Renal cortex interstitium (tissue), 15 donors: ENCODE measurements at places on chromosomes 2 and 18.

DNA sequence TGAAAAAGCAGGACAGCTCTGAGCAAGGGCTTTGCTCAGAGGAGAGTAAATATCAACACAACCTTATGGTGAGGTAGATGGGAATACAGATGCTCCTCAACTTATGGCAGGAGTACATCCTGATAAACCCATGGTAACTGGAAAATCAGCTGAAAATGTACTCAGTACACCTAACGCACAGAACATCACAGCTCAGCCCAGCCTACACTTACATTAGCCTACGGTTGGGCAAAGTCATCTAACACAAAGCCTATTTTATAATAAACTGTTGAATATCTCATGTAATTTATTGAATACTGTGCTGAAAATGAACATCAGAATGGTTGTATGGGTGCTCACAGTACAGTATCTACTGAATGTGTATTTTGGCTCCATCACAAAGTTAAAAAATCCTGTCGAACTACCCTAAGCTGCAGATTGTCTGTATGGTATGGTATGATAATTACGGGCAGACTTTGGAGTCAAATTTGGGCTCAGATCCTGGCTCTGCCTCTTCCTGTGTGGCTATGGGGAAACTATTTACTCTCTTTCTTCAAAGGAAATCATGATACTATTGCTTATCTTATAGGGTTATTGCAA is 120.3 kb upstream of the LYPD1 start:
- no peak for DNase-seq

DNA sequence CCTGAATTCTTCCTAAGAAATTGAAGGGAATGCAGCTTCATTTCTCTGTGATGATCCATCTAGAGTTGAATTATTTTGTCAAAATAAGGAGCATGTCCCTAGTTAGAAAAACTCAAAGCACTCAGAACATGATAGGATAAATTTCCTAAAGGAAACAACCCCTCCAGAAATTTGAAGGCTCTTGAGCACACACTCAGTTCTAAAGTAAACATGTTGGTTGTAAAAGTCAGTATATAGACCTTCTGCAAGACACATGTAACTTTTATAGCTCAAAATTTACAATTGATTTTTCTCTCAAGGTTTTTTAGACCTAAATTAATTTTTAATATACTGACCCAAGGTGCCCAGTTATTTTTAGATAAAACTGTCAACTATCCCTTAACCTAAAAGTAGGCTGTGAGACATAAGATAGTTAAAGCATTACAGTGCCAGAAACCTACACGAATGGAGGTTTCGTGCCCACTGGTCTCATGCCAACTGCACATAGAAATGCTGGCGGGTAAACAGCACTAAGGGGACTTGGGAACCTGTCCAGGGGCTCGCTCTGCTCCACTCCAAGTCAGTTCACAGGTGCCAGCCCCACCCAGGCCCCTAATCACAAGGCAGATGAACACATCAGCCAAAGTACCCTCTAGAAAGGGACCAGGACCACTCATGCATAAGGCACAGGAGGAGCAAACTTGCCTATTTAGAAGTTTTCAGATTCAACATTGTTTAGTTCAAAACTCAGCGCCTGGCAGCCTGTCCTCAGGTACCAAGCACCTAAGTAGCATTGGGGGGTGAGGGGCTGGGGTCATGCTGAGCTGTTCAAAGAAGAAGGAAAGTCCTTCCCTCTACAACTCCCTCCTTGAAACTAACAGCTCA is 106.5 kb downstream of the SMC6 start:
- no peak for DNase-seq

DNA sequence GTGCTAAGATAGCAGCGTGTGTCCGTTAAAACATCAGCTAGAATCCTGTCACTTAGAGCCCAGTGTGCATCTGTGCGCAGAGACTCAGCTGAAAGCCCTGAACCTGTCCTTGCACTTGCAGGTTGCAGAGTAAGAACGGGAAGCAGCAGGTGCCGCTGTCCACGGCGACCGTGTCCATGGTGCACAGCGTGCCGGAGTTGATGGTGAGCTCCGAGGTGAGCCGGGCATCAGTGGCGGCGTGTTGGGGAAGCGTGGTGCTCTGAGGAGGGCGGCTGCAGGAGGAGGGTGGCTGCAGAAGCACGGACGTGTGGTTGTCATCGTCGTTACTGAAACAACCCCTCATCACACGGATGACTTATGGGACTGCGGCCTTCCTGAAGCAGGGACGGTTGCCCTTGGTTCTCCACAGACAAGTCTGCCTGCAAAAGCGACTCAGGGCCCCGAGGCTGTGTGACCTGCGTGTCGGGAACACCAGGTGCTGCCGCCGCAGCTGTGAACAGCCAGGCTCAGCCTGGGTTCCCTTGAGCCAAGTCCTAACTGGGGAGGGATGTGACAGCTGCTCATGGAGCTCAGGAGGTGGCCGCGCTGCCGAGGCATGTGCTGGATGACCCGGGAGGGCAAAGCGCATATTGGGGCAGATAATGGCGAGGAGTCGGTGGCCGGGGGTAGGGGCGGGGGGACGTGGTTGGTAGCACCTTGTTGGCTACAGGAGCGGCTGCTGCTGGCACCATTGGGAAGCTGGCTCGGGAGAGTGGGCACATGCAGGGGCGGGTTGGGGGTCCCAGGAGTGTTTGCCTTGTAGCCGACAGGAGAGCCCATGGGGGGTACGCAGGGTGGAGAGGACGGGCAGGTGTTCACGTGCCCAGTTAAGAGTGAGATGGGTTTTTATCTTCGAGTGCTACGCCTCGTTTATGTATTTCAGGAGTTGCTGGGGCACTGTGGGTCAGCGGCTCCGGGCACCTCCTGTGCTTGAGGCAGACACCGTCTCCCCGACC is 16.6 kb downstream of the CTDP1 start:
- no peak for DNase-seq

GRCh38 chr2:39715095-39715494 is 49.4 kb downstream of the TMEM178A start:
- DNase-seq: no peak

GRCh38 chr2:227308784-227309183 is 16.3 kb upstream of the MFF start:
- DNase-seq: no peak

DNA sequence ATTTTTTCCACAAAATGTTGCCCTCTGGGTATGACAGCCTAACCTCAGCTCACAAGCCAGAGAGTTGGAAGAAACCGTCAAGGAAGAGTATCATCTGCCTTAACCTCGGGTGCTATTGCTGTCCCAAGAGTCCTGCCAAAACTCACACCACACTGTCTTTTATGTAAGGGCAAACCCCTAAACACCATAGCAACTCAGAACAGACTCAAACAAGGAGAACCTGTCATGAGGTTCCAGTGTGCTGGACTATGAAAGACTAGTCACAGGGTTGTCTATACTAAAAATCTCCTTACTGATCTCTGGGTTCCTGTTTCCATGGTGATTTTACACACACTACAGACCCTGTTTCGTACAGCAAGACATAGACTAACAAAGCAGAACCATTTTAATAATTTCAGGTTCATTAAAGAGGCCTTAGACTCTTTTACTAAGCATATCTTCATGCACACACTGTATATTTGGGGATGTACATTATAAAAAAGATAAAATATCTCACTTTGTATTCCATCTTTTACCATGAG is 159.8 kb downstream of the PKP4 start:
- no peak for DNase-seq

GRCh38 chr2:69345434-69345833 is 41.6 kb downstream of the GFPT1 start:
- no peak for DNase-seq

DNA sequence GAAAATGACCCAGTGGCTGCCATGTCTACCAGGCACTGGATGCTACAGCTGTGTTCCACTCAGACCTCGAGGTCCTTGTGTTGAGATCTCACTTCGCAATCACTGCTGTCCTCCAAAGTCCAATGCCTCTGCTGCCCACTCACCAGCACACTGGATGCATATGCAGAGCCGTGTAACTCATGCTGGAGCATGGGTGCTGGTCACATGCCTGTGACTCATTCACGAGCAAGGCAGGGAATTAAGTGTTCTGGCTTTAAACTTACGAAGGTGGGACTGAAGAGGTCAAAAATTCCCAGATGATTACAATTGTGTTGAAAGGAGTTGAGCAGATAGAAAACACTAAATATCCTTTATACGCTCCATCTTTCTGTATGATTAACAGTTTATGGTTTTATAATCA is 417.5 kb downstream of the NUP35 start:
- DNase-seq: no peak

DNA sequence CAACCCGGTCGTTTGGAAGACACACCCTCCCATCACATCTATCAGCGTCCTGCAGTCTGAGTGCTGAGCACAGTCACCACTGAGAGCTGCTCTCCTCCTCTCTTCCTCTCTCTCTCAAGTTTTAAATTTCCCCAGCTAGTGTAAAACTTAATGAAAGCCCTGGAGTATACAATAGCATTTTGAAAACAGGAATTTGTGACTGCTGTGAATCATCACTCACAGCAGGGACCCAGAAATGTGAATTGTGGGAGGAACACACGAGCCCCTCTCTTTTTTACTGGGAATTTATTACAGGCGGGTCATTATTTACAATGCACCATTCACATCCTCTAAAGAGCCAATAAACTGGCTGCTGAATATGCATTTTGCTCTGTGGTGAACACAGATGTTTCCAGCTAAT is 185.0 kb upstream of the SMIM21 start:
- peak; percentile 47 for DNase-seq

DNA sequence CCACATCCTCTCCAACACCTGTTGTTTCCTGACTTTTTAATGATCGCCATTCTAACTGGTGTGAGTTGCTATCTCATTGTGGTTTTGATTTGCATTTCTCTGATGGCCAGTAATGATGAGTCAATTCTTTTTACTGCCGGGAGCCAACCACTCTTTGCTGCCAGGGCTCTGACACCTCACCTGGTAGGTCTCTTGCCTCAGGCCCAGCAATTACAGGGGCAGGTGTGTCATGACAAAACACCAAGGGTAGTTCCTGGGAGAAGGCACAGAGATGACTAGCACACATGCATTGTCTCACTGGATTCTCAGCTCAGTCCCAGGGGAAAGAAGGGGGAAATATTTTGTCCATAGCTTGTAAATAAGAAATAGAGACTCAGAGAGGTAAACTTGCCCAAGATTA is 122.3 kb downstream of the CHST9 start:
- no peak for DNase-seq

GRCh38 chr18:47121146-47121545 is 29.2 kb downstream of the HDHD2 start:
- DNase-seq: no peak

GRCh38 chr2:181380581-181380980 is 76.6 kb upstream of the ITGA4 start:
- no peak for DNase-seq

- DNase-seq: no peak
Observed at GRCh38 chr2:214575465-214575864, 164.6 kb downstream of the VWC2L start.

DNA sequence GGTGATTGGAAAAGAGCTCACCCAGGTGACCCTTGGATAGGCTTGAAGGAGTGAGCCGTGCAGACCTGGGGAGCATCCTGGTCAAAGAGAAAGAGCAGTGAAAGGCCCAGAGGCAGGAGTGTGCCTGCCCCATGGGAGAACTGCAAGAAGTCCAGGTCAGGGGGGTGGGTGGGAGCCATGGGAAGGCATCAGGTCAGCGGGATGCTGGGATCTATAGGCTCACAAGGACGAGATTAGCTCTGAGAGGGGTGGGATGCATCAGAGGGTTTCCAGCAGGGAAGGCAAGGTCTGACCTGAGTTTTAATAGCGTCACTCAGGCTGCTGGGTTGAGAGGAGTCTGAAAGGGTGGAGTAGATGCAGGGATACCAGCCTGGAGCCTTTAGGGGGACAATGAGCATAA is 158.6 kb downstream of the SMAD7 start:
- no peak for DNase-seq

DNA sequence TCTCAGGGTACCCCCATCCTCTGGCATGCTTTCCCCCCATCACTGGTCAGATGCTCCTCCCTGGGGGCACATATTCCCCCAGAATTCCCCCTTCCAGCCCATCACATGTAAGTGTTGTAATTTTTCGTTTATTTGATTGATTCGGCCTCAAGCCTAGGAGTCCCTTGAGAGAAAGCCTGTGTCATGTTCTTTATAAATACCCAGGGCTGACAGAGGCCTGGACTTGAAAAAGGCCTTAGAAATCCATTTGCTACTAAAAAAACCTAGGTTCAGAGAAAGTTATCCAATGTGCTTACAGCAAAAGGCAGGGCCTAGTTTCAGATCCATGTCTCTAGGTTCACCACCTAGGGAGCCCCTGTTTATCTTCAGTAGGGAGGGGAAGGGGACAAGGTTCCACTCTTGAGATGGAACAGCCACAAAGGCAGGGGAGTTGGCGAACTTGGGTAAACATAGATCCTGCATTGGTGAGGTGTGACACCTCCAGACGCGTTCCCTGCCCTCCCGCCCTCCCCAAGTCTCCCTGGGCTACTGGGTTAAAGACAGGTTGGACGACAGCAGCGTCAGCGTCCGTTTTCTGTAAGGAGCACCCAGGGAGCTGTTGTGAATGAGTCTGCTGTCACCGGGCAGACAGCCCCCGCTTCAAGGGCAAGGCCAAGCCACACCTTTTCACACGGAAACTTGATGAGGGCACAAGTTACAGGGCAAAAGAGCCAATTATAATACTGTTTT is 147.8 kb downstream of the EN1 start:
- no peak for DNase-seq

DNA sequence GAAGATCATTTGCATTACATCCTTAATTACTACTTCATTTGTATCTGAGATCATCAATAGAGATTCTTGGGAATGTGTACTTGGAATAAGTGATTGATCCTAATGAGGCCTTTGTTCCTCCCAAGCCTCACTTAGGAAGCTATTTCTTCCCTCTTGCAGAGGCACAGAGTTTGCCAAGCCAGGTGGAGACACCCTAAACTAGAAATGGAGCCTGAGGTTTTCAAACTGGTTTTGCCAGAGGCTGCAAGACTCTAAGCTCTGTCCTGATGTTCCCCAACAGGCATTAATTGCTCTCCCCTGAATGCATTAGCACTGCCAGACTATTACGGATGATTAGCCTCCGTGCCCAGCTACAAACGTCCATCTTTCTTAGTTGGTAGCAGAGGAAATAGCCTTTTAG is 125.2 kb upstream of the LGALSL start:
- no peak for DNase-seq

DNA sequence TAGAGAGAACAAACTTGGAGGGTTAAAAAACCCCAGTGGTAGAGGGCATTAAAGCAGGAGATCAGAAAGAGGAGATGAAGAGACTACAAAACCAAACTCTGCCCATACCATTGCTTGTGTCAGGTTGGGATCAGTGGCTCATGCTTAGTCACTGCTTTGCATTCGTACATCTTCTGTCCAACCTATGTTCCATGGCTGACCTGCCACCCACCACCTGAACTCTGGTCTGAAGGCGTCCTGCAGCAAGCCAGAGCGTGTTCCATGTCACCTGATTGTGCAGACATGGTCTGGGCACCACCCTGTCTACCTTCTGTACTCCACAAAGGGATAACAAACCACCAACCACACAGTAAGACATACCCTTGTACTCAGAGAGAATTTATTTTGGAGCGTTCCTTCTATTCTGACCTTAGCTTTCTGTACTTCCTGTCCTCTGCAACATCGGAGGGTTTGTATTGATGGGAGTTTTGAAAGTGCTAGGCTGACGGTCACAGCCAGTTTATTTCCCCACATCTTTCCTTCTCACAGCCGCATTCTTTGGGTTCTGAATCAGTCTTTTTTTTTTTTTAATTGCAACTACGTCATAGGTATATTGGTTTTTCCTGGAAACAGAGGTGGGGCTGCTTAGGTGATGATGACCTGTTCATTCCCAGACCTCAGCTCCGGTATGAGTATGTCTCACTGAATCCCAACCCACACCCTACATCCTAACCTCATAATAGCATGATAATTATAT is 88.3 kb downstream of the SOWAHC start:
- DNase-seq: no peak

- no peak for DNase-seq
Observed at GRCh38 chr2:42929546-42930024, 137.2 kb upstream of the HAAO start.

GRCh38 chr18:77206676-77207374 is 42.8 kb upstream of the GALR1 start:
- DNase-seq: no peak
